ENCODE measurements at places on chromosomes 13 and 19.

DNA sequence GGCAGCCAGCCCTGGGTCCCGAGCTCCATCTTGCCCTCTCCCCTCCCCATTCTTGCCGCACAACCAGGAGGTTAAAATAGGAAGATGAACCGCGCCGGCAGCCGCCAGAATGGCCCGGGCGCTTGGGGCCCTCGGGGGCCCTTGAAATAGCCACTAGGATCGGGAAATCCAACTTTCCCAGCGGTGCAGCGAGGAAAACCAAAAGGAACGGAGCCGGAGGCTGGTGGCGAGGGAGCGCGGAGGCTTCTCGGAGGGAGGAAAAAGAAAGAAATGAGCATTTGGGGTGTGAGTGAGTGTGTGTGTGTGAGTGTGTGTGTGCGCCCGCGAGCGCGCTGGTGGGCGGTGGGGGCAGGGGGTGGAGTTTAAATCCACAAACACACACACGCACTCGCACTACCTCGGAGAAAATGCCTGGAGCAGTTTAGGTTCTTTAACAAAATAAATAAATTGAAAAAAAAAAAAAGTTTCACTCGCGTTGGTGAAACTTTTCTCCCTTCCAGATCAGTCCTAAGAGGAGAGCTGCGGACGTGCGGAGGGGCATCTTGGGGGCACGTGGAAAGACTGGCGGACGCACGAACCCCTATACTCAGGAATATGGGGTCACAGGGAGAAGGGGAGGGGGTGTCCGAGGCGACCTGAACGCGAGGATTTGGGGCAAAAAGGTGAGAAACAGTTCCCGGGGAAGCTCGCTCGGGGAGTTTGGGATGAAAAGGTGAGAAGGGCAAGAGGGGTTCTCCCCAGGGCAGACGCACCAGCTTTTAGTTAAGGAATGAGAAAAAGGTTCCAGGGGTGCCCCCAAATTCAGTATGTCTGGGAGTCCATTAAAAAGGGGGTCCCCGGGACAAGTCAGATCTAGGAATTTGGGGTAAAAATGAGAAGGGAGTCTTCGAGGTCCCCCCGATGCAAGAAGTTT is 1.3 kb downstream of the RFX2 start:
- peak; percentile 32 for DNase-seq

GRCh38 chr13:24039621-24040475 is 120.7 kb upstream of the SPATA13 start:
- DNase-seq: no peak

GRCh38 chr13:72952529-72953141 is 106.2 kb upstream of the KLF5 start:
- no peak for DNase-seq

GRCh38 chr13:26229080-26229615 is 7.0 kb upstream of the RNF6 start:
- DNase-seq: no peak

- no peak for DNase-seq
Measured at GRCh38 chr13:59363313-59363712, 800.4 kb downstream of the DIAPH3 start.

DNA sequence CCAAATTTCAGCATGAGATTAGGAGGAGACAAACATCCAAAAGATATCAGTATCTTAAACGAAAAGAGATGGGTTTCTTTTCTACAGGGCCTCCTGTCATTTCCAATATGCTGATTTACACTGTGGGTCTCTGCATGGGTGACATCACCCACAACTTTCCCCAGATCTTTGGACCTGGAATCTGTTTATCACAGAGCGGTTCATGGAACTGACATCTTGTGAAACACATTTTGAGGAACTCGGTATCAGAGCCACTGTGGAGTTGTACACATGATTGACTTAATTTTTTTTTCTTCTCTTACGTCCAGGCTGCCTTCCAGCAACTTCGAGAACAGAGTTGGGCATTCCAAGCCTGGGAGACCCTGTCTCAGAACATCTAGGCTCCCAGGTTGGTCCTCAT is 80.2 kb upstream of the SERP2 start:
- DNase-seq: no peak

DNA sequence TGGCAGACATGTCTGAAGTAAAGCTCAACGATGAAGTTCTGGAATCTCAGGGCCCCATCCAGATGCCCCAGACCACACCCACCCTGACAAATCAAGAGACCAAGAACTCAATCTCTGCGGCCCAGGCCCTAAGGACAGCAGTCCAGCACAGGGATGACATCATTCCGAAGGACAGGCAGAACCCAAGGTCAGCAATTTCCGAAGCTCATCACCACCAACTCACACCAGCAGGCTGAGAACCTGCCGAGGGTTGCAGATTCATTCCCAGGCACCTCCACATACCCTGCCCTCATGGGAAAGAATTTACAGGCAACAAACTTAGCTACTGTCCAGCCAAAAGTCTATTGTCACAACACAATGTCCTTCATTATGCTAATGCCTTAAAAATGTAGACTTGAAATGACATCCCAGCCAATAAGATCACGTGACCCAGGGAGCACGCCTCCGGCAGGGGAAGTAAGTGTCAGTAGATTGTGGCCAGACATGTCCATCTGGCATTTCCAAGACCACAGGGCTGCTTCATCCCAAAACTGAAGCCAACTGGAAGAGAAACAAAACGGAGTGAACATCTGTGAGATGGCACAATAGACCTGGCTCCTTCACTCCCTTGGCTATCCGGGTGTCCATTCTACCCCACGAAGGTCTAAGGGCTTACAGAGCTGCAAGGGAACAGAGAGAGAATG is 98.8 kb downstream of the CRYL1 start:
- DNase-seq: no peak

- DNase-seq: no peak
Measured at GRCh38 chr13:76823969-76824368, 62.2 kb downstream of the KCTD12 start.

GRCh38 chr19:21835810-21836444 is at the start of gene ZNF43:
TSS of gene ZNF43 (minus strand) at chr19:21836182. CDS start at chr19:21836038, 144 bp downstream.
- DNase-seq: peak; percentile 89

GRCh38 chr13:106275446-106276032 is 259.9 kb downstream of the EFNB2 start:
- no peak for DNase-seq

- peak; percentile 79 for DNase-seq
Measured at GRCh38 chr19:18397242-18398202, at the start of gene LRRC25. TSS of gene LRRC25 (minus strand) at chr19:18397622. CDS start at chr19:18396963, 659 bp downstream.

DNA sequence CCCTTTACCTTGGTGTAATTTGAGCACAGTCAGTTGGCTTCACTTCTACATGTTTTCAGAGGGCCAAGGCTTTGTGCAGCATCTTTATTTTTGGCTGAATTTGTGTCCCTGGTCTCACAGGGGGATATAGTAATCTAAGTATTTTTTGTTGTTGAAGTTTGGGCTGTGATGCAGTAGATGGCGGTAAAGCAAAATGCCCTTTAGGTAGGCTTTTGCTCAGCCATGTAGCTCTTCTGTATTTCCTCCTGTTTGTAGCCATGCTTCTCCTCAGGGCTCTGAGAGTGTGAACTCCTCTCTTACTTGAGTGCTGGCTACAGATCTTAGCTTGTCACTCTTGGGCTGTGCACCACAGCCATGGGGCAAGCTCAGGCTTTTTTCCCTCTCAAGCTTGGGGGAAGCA is 328.6 kb downstream of the SLITRK5 start:
- peak; percentile 12 for DNase-seq

GRCh38 chr19:6060600-6061375 is 49.5 kb downstream of the RFX2 start:
- DNase-seq: no peak

GRCh38 chr19:14555918-14556661 is 15.8 kb downstream of the NDUFB7 start:
- DNase-seq: no peak

DNA sequence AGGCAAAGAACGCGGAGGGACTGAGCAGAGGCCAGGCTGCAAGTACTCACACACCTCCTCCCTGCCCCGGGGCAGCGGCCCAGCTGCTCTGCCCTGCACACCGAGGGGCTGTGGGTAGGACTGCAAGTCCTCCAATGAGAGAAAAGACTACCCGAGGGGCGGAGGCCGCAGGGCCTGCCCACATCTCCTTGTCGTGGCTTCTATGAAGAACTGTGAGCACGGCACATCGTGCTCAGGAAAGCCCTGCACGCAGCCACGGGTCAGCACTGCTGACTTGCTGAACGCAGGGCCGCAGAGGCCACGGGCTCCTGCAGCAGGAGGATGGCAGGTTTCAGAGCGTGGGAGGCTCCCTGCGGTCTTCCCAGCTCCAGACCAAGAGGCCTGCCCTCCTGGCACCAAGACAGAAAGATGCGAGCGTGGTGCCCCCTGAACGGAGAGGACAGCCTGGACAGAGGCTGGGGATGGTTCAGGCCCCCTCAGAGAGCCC is 37.4 kb downstream of the CEBPG start:
- DNase-seq: no peak

DNA sequence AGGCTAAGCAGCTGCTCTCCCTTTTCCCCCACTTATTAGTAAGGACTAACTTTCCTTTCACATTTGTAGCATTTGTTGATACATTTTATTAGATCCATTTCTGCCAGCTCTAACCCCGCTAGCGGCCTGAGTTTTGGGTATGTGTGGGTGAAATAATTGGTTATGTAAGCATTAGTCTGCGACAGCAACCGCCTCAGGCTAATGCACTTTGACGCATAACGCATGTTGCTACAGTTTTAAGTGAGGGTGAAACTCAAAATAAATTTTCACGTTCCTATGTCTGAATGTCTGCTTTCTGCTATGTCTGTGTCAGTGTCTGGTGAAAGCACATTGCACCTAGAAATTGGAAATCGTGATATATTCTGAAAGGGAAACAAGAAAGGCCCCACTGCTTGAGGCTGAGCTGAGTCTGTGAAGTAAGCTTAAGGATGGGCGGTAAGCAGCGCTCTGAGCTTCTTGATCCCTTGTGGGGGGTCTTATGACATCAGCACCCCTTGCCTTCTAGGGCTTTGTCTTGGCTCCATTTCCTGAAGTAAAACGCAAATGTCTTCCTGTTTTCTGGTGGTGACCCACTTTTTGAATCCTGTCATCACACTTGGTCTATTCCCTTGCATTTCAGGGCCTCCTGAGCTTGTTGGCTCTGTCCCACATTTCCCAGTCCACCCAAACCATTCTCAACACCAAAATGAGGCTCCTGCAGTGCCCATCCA is 648.3 kb upstream of the ARGLU1 start:
- DNase-seq: no peak

DNA sequence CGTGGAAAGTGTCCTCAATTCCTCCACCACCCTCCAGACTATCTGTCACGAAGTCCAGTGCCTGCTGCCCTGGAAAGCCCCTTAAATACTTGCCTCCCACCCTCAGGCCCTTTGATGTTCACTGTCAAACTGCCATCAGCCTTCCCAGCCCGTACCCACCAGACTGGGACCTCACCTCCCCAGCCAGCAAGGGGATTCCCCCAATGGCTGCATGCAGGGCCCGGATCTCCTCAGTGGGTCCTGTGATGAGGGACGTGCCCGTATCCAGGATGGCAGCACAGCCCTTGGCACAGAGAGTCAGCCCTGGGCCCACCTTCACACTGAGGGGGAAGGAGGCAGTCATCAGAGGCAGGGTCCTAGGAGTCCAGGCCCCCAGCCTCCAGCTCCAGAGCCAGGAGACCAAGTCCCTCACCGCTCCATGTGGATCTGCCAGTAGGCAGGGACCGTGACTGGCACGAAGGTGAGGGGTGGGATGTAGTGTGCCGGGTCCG is 6.1 kb downstream of the NAPSA start:
- no peak for DNase-seq

DNA sequence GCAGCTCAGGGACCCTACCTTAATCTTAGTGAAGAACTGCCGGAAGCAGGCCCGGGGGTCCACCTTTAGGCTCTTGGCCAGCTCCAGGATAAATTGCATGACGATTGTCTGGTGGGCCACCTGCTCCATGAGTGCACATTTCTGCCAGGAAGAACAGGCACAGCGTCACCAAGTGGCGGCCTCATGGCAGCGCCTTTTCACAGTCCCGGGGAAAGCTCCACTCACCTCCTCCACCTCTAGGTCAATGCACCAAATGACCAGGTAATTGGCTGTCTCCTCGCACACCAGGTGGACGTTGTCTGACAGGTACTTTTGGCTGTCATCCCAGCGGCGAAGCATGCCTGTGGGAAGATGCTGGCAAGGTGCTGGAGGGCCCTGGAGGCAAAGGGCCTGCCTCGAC is 8.3 kb downstream of the CDC37 start:
- no peak for DNase-seq

DNA sequence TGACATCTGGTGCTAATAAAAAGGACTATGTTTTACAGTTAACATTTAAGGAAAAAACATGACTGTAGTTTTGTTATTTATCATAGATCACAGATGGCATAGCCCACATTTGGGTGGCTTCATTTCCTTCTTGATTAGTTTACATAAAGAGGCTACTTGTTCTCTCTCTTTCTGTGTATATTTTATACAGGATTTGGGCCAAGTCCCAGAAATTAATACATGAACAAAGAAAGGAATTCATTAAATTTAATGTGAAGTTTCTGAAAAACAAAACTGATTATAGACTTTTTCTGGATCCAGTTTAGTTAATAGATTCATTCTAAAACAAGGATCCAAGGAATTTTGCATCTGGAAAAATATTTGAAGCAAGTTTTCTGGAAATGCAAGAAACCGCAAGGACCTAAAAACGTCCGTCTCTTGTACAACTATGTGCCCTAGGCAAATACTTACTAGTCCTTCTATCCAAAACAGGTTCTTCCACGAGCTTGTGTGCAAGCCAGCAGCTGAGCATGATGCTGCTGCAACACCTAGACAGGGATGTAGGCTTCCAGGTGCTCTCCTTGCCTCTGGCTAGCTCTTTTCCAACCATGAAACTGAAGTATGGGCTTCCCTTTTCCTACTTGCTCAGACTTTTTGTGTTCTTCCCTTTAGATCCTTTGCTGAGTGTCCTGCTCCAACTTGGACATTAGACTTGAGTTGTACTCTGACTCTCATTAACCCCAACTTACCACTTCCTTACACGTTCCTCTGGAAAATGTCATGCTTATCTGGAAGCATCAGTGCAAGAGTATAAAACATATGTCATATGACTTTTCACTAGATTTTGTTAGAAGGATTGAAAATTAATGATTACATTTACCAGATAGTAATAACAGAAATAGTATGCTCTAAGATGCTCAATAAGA is 161.5 kb upstream of the STARD13 start:
- DNase-seq: no peak

DNA sequence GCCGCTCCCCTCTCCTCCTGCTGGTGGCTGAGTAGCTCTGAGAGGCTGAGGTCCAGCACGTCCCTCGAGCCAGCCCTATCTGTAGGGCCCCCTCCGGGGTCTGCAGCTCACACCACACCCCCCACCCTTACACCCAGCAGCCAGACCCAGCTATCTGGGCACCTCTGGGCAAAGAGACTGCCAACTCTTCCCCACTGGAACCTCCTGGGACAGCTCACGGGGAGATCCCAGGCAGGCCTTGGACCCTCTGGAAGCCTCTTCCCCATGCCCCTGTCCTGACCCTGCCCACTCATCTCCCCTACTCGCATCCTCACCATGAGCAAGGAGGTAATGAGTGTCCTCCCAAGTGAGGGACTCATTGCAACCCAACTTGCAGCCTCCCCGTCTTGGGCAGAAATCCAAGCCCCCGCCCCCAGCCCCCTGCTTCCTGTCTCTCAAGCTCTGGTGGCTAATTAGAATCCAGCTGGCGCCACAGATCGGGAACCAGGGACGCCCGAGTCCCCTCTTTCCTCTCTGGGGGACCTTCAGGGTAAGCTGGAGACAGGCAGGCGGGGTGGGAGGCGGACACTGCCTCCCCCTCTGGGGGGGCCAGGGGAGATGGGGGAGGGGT is 22.1 kb downstream of the ADGRL1 start:
- no peak for DNase-seq

- no peak for DNase-seq
Measured at GRCh38 chr13:41516760-41517159, 59.4 kb downstream of the RGCC start.
